Osteoblast (primary cell): ENCODE measurements at places on chromosomes 2 and 18. TPM values are rescaled to one million over a fixed set of nuclear protein-coding genes. Genes with fewer than 3 reads are reported as not detected.
A peak's percentile ranks its signal among the peaks of the same experiment; 100 is the strongest.

DHRS9 gene
- not detected in 2 replicates for total RNA-seq

ZNF892 gene
- total RNA-seq: 6.2 and 6.5 TPM in 2 replicates

REEP1 gene
- 0.36 TPM in 1 of 2 replicates, not detected in the other for total RNA-seq

RTP5 gene
- not detected in 2 replicates for total RNA-seq

CD8A gene
- not detected in 2 replicates for total RNA-seq

CYBRD1 gene
- total RNA-seq: 338 and 514 TPM in 2 replicates

ASB18 gene
- total RNA-seq: under 0.01 TPM in 1 of 2 replicates, not detected in the other

- DNase-seq: no peak
- H3K4me3 ChIP-seq: no peak overlapping the region
- no peaks in the 10 kb centered on the region for H3K36me3 ChIP-seq
- H3K4me1 ChIP-seq: no peaks in the 10 kb centered on the region
- peaks cover 41% of the 10 kb centered on the region for H3K27me3 ChIP-seq
Observed at GRCh38 chr2:71544919-71545571, 91.7 kb downstream of the DYSF start.

DNA sequence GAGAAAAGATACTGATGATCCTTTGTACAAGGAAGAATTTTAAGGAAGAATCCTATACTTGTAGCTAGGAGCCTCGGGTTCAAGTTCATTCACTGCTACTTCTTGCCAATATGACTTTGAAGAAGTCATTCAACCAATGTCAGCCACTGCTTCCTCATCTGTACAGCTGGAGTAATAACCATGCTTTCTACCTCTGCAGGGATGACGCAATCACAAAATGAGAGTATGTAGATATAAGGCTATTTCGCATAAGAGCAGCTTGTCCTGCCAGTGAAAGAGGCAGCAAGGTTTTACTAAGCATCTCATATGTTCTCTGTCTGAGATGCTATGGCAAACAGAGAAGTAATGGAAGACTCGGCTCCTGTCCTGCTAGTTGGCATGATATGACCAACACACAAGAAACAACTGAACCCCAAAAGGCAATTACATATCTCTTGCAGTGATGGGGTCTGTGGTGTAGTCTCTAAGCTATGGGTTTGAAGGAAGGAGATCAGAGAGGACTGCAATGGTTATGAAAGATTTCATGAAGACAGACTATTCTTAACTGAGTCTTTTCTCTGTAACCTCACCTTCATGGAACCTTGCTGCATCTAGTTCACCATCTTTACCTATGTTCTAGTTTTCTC is 9.2 kb downstream of the AAK1 start:
- no peaks in the 10 kb centered on the region for H3K27me3 ChIP-seq
- DNase-seq: no peak
- peaks cover 7% of the 10 kb centered on the region for H3K4me1 ChIP-seq
- H3K4me3 ChIP-seq: no peak overlapping the region
- peaks cover 11% of the 10 kb centered on the region for H3K36me3 ChIP-seq

- peaks cover 17% of the 10 kb centered on the region for H3K4me1 ChIP-seq
- no peaks in the 10 kb centered on the region for H3K36me3 ChIP-seq
- DNase-seq: no peak
- H3K27ac ChIP-seq: no peak overlapping the region
- H3K27me3 ChIP-seq: no peaks in the 10 kb centered on the region
Observed at GRCh38 chr18:35577045-35577848, 4.3 kb upstream of the GALNT1 start.

DNA sequence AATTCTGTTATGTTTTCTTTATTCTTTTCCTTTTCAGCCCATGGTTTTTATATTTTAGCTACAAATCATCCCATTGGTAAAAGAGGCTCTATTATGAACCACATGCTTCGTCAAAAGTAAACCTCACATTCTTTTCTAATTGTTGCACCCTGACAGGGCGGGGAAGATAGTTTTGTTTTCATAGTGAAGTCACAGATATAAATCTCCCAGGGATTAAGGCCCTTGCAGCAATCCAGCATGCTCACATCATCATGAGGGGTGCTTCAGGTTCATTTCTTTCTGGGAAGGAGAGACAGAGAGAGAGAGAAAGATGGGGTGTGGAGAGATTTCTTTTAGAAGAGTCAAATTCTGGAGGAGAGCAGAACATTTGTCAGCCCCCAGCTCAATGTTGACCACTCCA is 124.5 kb upstream of the CDC42EP3 start:
- H3K4me3 ChIP-seq: no peak overlapping the region
- H3K36me3 ChIP-seq: no peaks in the 10 kb centered on the region
- H3K27ac ChIP-seq: peak overlapping the region; percentile 94
- no peaks in the 10 kb centered on the region for H3K27me3 ChIP-seq
- DNase-seq: peak; percentile 69

- H3K4me1 ChIP-seq: peaks cover 11% of the 10 kb centered on the region
- no peak overlapping the region for H3K27ac ChIP-seq
Observed at GRCh38 chr18:11369556-11369955, 220.2 kb upstream of the PIEZO2 start.

- H3K4me3 ChIP-seq: no peak overlapping the region
- no peak overlapping the region for H3K27ac ChIP-seq
- H3K27me3 ChIP-seq: no peaks in the 10 kb centered on the region
- no peaks in the 10 kb centered on the region for H3K36me3 ChIP-seq
- H3K4me1 ChIP-seq: no peaks in the 10 kb centered on the region
Observed at GRCh38 chr2:96693286-96694200, 46.3 kb downstream of the LMAN2L start.

GRCh38 chr2:207601774-207602173 is 23.4 kb downstream of the METTL21A start:
- no peak overlapping the region for H3K4me3 ChIP-seq
- H3K36me3 ChIP-seq: peaks cover 21% of the 10 kb centered on the region
- no peaks in the 10 kb centered on the region for H3K27me3 ChIP-seq
- H3K27ac ChIP-seq: no peak overlapping the region
- DNase-seq: no peak

GRCh38 chr18:48543228-48543627 is 4.4 kb downstream of the CTIF start:
- no peak overlapping the region for H3K4me3 ChIP-seq
- no peak for DNase-seq
- H3K36me3 ChIP-seq: peaks cover 7% of the 10 kb centered on the region
- H3K27me3 ChIP-seq: no peaks in the 10 kb centered on the region
- peaks cover 41% of the 10 kb centered on the region for H3K4me1 ChIP-seq
- H3K27ac ChIP-seq: no peak overlapping the region

DNA sequence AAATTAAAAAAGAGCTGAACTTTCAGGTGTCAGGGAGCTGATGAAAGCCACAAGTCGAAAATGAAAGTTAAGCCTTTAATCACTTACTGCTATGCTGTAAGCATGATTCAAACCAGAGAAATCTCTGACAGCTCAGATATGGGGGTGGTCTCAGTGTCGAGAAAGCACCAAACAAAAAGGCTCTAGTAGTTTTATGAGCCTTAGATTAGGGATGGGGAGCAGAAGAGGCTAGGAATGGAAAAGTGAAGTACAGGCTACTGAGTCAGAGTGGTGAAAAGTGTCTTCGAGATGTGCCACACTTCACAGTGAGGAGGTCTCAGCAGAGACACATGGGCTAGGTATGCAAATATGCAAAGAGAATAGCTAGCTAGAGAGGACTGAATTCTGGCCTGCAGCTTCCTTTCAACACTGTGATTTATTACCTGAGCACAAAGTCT is 482.2 kb downstream of the SPAG16 start:
- H3K4me1 ChIP-seq: no peaks in the 10 kb centered on the region
- no peaks in the 10 kb centered on the region for H3K27me3 ChIP-seq
- no peak for DNase-seq
- no peaks in the 10 kb centered on the region for H3K36me3 ChIP-seq
- H3K27ac ChIP-seq: no peak overlapping the region

DNA sequence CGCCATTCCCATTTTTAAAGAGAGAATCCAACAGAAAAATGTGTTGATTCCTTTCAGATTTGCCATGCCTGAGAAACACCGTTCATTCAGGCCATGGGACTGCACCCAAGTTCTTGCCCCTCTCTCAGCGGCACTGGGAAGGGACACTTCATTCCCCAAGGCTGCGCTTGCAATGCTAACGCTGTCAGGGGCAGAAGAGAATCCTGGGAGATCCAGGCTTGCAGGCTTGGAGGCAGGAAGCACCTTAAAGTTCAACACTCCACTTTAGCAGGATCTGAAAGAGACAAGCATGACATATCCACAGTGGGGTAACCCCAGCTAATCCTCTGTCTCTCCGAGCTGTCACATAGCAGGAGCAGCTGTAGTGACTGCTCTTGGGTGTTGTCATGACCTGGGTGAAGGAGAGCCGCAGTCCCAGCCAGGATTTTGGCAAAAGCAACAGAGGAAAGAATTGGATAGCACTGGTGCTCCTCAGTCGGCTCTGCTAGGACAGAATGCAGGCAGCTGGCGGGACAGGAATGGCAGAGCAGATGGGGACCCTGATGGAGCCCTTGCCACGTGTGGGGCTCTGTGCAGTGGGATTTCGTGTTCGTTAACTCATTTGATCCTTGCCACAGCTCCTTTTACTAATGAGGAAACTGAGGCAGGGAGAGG is 22.0 kb upstream of the ODC1 start:
- no peak overlapping the region for H3K4me3 ChIP-seq
- no peak overlapping the region for H3K27ac ChIP-seq
- no peaks in the 10 kb centered on the region for H3K4me1 ChIP-seq
- H3K36me3 ChIP-seq: no peaks in the 10 kb centered on the region

GRCh38 chr18:25729072-25729471 is 361.3 kb downstream of the SS18 start:
- H3K36me3 ChIP-seq: no peaks in the 10 kb centered on the region
- H3K4me1 ChIP-seq: no peaks in the 10 kb centered on the region
- no peak overlapping the region for H3K27ac ChIP-seq
- H3K4me3 ChIP-seq: no peak overlapping the region
- no peaks in the 10 kb centered on the region for H3K27me3 ChIP-seq

- DNase-seq: no peak
- no peaks in the 10 kb centered on the region for H3K4me1 ChIP-seq
- H3K27me3 ChIP-seq: no peaks in the 10 kb centered on the region
- H3K27ac ChIP-seq: no peak overlapping the region
Observed at GRCh38 chr2:241036397-241036963, 38.1 kb downstream of the SNED1 start.

- H3K27me3 ChIP-seq: peaks cover 2% of the 10 kb centered on the region
- DNase-seq: no peak
- no peaks in the 10 kb centered on the region for H3K4me1 ChIP-seq
- H3K4me3 ChIP-seq: no peak overlapping the region
- no peaks in the 10 kb centered on the region for H3K36me3 ChIP-seq
Observed at GRCh38 chr2:67671464-67672450, 274.6 kb downstream of the ETAA1 start.

GRCh38 chr18:45890606-45891005 is 65.1 kb downstream of the SIGLEC15 start:
- no peak for DNase-seq
- H3K36me3 ChIP-seq: peaks cover 77% of the 10 kb centered on the region
- no peak overlapping the region for H3K4me3 ChIP-seq
- H3K27me3 ChIP-seq: no peaks in the 10 kb centered on the region
- peak overlapping the region; percentile 23 for H3K27ac ChIP-seq
- no peaks in the 10 kb centered on the region for H3K4me1 ChIP-seq

DNA sequence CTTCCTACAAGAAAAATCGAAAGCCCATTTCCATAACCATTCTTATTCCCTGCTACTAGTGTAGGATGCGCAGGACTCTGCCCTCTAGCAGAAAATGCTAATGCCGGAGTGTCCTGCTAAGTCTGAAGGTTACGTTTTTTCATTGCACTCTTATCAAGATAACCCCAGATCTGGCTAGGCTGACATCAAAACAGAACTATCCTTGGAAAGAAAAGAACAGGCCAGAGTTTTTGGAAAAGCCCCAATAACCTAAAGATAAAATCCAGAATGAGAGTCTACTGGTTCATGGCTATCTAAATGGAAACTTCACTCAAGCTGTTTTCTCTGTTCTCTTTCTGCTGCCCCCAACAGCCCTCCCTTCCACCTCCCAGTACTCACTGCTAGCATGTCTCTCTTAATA is 913 bp downstream of the RNF152 start:
- no peaks in the 10 kb centered on the region for H3K27me3 ChIP-seq
- H3K4me3 ChIP-seq: no peak overlapping the region
- H3K27ac ChIP-seq: no peak overlapping the region
- no peaks in the 10 kb centered on the region for H3K36me3 ChIP-seq

- peaks cover 17% of the 10 kb centered on the region for H3K27me3 ChIP-seq
- H3K27ac ChIP-seq: no peak overlapping the region
- peaks cover 13% of the 10 kb centered on the region for H3K36me3 ChIP-seq
- no peak for DNase-seq
- no peak overlapping the region for H3K4me3 ChIP-seq
Observed at GRCh38 chr2:95082477-95082876, 39.1 kb downstream of the MRPS5 start.

GRCh38 chr2:38168710-38169480 is 92.9 kb upstream of the CYP1B1 start:
- H3K4me1 ChIP-seq: peaks cover 22% of the 10 kb centered on the region
- peak overlapping the region; percentile 10 for H3K4me3 ChIP-seq
- peak overlapping the region; percentile 69 for H3K27ac ChIP-seq
- H3K27me3 ChIP-seq: no peaks in the 10 kb centered on the region
- DNase-seq: no peak
- no peaks in the 10 kb centered on the region for H3K36me3 ChIP-seq

GRCh38 chr2:168169097-168169745 is 78.2 kb downstream of the STK39 start:
- no peak for DNase-seq
- H3K4me3 ChIP-seq: no peak overlapping the region
- H3K27me3 ChIP-seq: no peaks in the 10 kb centered on the region
- H3K4me1 ChIP-seq: peaks cover 33% of the 10 kb centered on the region
- H3K27ac ChIP-seq: no peak overlapping the region
- no peaks in the 10 kb centered on the region for H3K36me3 ChIP-seq

- H3K27me3 ChIP-seq: no peaks in the 10 kb centered on the region
- H3K27ac ChIP-seq: no peak overlapping the region
- no peak for DNase-seq
- no peak overlapping the region for H3K4me3 ChIP-seq
- no peaks in the 10 kb centered on the region for H3K36me3 ChIP-seq
Observed at GRCh38 chr18:12779043-12779442, 76.2 kb downstream of the PSMG2 start.

DNA sequence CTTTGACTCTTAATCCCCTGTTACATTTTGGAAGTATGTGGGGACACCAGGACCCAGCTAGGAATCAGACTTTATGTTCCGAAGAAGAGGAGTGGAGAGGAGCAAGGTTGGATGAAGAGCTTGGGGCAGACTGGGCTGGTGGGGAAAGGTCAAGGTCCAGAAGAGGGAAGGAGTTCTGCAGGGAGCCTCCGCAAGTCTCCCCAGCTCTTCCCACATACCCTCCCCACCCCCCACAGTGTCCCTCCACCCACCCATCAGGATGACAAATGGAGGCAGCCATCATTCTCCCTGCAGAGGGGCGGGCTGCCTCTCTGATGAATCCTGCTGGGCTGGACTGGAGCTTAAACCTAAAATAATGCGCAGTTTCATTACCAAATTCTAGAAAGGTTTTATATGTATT is 77.2 kb downstream of the ACKR3 start:
- no peak overlapping the region for H3K4me3 ChIP-seq
- H3K4me1 ChIP-seq: peaks cover 13% of the 10 kb centered on the region
- H3K27ac ChIP-seq: no peak overlapping the region
- no peak for DNase-seq
- no peaks in the 10 kb centered on the region for H3K27me3 ChIP-seq
